Left lung (tissue), 14 donors: ENCODE measurements at places on chromosomes 5 and 9. TPM values are rescaled to one million over a fixed set of nuclear protein-coding genes. Genes with fewer than 3 reads are reported as not detected.

Gene PAPPA
- 1.1 TPM for polyA plus RNA-seq

Gene ARL15
- 24.1 TPM for polyA plus RNA-seq

Gene FOXD4L6
- not detected for polyA plus RNA-seq

Gene FAM151B
- 2.6 TPM for polyA plus RNA-seq

Gene ECM2
- polyA plus RNA-seq: 44.0 TPM

Gene TYRP1
- polyA plus RNA-seq: 6.7 TPM

Gene ENDOG
- polyA plus RNA-seq: 7.0 TPM

Gene HMMR
- 16.1 TPM for polyA plus RNA-seq

Gene HOMER1
- polyA plus RNA-seq: 8.9 TPM

Gene RALGPS1
- polyA plus RNA-seq: 22.2 TPM

Gene C5orf46
- 3.0 TPM for polyA plus RNA-seq

Gene BARHL1
- polyA plus RNA-seq: not detected

Gene SLC28A3
- 0.38 TPM for polyA plus RNA-seq

Gene PFN3
- polyA plus RNA-seq: not detected

Gene OMD
- 0.76 TPM for polyA plus RNA-seq

Gene HRH2
- 8.5 TPM for polyA plus RNA-seq

Gene STK32A
- polyA plus RNA-seq: 4.2 TPM

Gene C9orf50
- polyA plus RNA-seq: 0.18 TPM

Gene SHC3
- 12.9 TPM for polyA plus RNA-seq

Gene PCDH1
- 32.8 TPM for polyA plus RNA-seq

Gene ADGRD2
- 0.16 TPM for polyA plus RNA-seq

Gene SIT1
- polyA plus RNA-seq: 0.27 TPM

Gene TIMD4
- 1.2 TPM for polyA plus RNA-seq

Gene B4GALT7
- 25.7 TPM for polyA plus RNA-seq

Gene NXNL2
- 1.4 TPM for polyA plus RNA-seq

Gene IFNA13
- not detected for polyA plus RNA-seq

Gene CBY3
- polyA plus RNA-seq: 0.55 TPM

Gene HIGD2A
- 102 TPM for polyA plus RNA-seq

Gene IFNA2
- polyA plus RNA-seq: not detected

Gene SLC36A3
- not detected for polyA plus RNA-seq

Gene CCL28
- 0.29 TPM for polyA plus RNA-seq

Gene FBN2
- polyA plus RNA-seq: 51.6 TPM

Gene TRIM36
- 1.2 TPM for polyA plus RNA-seq

Gene ARHGEF37
- 4.7 TPM for polyA plus RNA-seq

Gene KCNN2
- 2.0 TPM for polyA plus RNA-seq

Gene IL33
- 104 TPM for polyA plus RNA-seq

Gene HSPA5
- 302 TPM for polyA plus RNA-seq

Gene DRD1
- 0.11 TPM for polyA plus RNA-seq

Gene SPATA31E1
- 0.04 TPM for polyA plus RNA-seq

Gene SLC4A9
- not detected for polyA plus RNA-seq

Gene FIBCD1
- 1.3 TPM for polyA plus RNA-seq

Gene PCDHGA3
- 4.4 TPM for polyA plus RNA-seq

Gene ABL1
- 83.3 TPM for polyA plus RNA-seq

Gene SPOUT1
- 32.0 TPM for polyA plus RNA-seq

Gene PCDHA8
- 0.13 TPM for polyA plus RNA-seq

Gene PCDHB15
- polyA plus RNA-seq: 9.6 TPM

Gene KLF4
- 56.1 TPM for polyA plus RNA-seq

Gene RETREG1
- polyA plus RNA-seq: 2.2 TPM

Gene CER1
- 0.31 TPM for polyA plus RNA-seq

Gene HEMGN
- 2.9 TPM for polyA plus RNA-seq

Gene CARD9
- polyA plus RNA-seq: 1.3 TPM
